ENCODE measurements at places on chromosomes 3 and 15.

GRCh38 chr3:190101320-190102011, 19.2 kb downstream of the P3H2 start:
- no peak for DNase-seq

DNA sequence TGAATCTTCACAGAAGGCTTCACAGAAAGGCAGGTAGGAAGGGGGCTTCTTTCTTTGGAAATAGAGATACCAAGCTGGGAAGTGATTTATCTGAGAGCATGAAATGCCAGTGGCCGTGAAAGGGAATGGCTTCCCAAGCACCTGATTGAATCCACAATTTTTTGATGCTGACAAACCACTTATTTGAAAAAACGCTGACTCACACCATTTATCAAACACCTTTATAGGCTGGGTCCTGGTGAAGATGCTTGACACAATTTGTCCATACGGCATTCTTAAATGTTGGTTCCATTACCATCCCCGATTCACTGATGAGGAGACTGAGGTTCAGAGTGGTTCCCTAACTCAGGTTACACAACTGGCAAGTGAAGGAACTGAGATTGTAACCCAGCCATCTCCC, 64.1 kb upstream of the POMGNT2 start:
- DNase-seq, result no peak

DNA sequence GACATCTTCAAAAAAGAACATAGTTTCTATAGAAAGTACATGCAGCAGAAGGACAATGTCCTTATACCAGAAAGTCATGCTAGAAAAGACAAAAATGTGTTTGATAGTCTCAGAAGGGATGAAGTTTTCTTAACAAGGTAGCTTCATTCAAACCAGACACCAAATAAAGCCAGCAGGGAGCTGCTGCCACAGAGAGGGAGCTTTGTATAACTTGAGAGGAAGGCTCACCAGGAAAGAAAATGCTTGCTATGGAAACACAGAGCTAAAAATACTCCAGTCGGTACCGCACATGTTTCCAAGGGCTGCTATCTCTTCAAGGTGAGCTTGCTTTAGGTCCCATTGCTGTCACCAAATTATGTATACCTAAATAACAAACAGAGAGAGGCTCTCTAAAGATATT, 1074.8 kb upstream of the ALCAM start:
- no peak for DNase-seq

- no peak for DNase-seq
Measured at GRCh38 chr3:131174752-131175151, 148.1 kb downstream of the NEK11 start.

DNA sequence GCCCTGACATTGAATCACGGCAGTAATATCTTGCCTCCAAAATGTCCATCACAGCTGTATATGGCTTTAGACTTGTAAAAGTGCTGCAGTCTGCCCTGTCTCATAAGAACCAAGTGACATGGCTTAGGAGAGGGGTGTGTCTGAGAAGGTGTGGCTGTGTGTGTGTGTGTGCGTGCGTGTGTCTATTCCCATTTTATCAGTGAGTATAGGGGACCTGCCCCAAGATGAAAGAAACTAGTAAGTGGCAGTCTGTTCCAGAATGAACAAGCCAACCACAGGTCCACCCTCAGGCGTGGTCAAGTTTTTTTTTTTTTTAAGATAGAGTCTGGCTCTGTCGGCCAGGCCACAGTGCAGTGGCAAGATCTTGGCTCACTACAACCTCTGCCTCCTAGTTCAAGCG, 5.6 kb upstream of the RHOV start:
- DNase-seq, result no peak

DNA sequence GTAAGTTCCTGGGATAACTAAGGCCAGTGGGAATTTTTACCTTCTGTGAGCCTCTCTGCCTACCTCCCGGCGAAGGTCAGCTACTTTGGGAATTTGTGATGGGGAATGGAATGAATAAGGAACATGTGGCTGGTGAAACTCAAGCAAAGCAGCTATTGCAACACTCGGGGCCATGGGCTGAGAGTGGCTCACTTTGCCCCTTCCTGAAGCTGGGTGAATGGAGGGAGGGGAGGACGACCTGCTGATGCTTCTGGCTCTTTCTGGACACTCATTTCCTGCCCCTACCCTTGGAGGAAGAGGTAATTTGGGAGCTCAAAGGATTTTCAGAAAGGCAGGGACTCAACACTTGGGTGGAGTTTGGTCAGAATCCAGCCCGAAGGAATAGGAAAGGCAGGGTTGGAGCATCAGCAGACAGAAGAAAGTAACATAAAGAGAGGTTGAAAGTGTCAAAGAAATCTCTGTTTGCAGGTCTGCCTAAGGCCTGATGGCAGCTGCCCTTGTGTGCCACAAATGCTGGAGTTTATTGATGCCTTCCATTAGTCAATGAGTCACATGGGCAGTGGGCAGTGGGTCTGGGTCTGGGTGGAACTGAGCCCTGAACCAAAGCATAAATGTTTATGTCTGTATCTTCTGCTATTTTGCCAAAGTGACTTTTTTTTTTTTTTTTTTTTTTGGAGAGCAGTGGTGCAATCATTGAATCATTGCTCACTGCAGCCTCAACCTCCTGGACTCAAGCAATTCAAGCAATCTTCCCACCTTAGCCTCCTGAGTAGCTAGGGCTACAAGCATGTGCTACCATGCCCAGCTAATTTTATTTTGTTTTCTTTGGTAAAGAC, 12.4 kb downstream of the LAMP3 start:
- DNase-seq, result no peak

GRCh38 chr3:141150081-141150830, 81.4 kb upstream of the PXYLP1 start:
- DNase-seq, result no peak

All from AG09309 (cell line).